ENCODE measurements at places on chromosomes 4 and X.

GRCh38 chrX:47447607-47448006 lies 35.4 kb downstream of the ZNF41 start:
- DNase-seq: no peak

DNA sequence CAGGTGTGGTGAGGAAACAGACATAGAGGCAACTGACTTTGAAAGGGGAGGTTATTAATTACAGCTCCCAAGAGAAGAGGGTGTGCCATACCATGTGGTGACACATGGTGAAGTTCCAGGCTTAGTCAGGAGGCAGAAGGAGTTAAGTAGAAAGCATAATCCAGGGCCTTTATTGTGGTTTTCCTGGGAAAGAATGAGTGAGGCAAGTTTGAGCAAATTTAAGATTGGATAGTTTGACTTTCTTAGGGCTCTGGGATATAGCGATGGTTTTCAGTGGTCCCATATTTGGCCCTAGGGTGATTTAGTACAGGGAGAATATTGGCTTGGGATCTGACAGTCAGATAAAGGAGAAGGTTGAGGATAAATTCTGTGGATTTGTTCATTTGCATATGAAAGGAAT lies 495.9 kb upstream of the FSTL5 start:
- no peak for DNase-seq

DNA sequence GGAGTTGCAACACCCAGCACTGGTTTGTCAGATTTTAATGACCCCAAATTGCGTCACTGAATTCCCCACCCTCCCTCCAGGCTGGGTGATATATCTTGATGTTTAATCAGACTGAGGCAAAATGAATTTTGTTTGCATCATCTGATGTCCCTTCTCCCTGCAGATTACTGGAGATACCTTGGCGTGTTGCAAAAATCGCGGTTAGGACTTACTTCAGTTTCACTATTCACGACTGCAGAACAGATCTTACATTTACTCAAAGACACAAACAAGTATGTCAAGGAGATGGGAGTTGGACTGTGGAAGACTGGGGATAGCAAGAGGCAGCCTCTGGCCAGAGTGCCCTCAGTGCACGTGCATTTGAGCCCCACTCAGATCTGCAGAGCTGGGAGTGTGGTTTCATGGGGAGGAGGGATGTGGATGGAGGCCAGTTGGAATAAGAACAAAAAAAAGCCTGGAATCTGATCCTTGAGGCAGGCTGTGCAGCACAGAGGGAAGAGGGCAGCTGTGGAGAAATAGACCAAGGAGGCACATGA lies 92.2 kb upstream of the MTM1 start:
- peak; percentile 6 for DNase-seq

- peak; percentile 76 for DNase-seq
Observed at GRCh38 chr4:38119668-38120385, 159.6 kb downstream of the PTTG2 start.

DNA sequence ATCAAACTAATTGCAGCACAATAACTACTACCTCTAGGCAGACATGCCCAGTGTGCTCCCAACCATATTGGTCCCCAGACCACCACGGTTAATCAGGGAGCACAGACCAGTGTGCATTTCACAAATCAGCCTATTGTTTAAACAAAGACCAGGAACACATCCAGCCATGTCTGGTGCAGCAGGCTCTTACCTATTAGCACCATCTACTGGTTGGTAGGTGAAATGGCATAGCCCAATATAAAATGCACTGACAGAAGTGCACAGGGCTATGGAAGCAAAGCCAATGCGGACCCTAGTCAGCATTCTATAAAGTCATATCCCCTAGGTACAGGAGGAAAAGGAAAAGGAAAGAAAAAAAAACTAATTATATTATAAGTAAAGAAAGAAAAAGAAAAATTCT lies 15.5 kb upstream of the CYLC1 start:
- peak; percentile 22 for DNase-seq
